ENCODE measurements at places on chromosomes 2 and 18.
A peak's percentile ranks its signal among the peaks of the same experiment; 100 is the strongest.

- no peaks in the 10 kb centered on the region for H3K36me3 ChIP-seq
- no peak overlapping the region for H3K4me3 ChIP-seq
- peaks cover 11% of the 10 kb centered on the region for H3K4me1 ChIP-seq
- no peak overlapping the region for H3K27ac ChIP-seq
- DNase-seq = no peak
Measured at GRCh38 chr2:60383401-60384143, 169.9 kb downstream of the BCL11A start.

DNA sequence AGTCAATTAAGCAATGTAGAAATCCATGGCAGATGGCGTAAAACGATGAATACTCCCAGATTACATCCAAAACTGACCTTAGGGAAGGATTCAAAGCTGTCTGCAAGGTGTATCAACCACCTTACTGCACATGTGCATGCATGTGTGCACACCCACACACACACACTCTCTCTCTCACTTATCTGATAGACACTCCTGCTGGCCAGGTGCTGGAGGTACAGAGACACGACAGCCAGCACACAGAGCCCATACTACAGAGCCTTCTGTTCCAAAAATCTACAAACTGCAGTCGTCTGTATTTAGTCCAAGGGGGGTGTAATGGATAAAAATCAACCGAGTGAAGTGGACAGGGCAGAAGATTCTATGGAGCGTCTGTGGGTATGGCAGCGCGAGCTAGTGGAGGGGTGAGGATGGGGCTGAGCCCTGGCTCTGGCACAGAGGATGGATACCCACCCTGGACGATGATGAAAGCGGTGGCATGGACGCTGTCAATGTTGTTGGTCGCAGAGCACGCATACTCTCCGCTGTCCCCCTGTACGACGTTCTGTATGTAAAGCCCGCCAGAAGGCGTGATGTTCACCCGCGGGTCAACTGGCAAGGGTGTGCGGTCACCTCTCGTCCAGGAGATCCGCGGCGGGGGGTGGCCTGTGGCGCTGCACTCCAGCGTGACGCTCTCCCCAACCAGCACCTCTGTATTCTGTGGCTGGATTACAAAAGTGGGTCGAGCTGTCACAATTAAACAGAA lies 78.4 kb downstream of the PXDN start:
- peaks cover 31% of the 10 kb centered on the region for H3K36me3 ChIP-seq
- peak; percentile 68 for DNase-seq
- no peaks in the 10 kb centered on the region for H3K4me1 ChIP-seq
- H3K4me3 ChIP-seq = no peak overlapping the region
- no peak overlapping the region for H3K27ac ChIP-seq
- H3K27me3 ChIP-seq = no peaks in the 10 kb centered on the region

DNA sequence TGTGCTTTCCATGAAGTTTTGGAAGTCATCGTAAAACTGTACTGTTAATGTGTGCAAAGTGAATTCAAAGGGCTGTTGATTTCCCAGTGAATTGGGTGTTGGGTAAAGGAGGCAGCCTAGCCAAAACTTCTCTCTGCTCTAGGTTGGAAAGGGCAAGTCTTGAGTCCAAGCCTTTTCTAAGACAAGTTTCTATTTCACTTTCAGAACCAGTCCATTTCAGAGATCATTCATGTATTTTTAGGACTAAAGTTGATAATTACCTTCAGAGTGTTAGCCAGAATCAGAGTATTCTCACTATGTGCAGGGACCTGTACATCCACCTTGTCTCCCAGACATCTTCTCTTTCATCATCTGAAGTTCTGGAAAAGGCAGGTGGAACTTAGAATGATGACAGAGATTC lies 636.1 kb upstream of the KLHL29 start:
- no peaks in the 10 kb centered on the region for H3K27me3 ChIP-seq
- H3K4me1 ChIP-seq = no peaks in the 10 kb centered on the region
- H3K4me3 ChIP-seq = no peak overlapping the region

DNA sequence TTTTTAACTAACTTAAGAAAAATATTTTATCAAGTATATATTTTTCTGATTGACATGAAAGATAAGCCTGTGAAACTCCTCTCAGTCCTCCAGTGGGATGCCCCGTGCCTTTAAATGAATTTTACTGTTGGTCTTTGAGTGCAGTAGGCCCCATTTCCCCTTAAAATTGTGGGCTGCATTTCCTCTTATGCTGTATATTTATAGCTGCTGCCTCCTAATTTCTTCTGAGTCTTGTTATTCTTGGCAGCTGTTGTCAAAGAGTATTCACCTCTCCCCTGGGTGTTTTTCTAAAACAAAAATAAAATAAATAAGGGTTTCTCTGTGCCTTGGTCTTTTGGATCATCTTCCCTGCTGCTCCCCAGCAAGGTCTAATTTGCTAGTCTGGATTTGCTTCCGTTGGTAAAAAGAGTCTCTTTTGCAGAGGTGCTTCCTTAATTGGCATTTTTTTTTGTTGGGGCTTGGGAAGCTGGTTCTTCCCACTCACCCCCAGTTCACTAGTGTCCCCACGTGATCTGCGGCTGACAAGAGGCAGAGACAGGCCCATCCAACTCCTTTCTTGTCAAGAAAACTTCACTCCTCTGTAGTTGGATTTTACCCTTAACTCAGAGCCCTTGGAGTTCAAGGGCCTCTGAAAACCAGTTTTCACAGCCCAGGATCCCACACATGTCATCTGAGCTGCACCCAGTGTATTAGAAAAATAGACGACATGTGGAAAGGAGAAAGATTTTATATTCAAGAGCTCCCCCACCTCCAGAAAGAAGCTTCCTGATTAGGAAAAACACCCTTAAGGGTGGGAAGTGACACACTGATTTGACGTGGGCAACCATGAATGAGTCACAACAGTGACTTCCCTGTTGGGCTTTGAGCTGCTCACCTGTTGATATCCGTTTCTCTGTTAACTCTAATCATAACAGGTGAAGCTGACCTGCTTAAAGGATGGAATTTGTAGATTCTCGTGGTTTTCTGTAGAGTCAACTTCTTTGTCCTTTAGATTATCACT lies 431.5 kb downstream of the DCDC2C start:
- H3K4me1 ChIP-seq = no peaks in the 10 kb centered on the region
- no peaks in the 10 kb centered on the region for H3K27me3 ChIP-seq
- H3K27ac ChIP-seq = no peak overlapping the region
- H3K4me3 ChIP-seq = no peak overlapping the region

DNA sequence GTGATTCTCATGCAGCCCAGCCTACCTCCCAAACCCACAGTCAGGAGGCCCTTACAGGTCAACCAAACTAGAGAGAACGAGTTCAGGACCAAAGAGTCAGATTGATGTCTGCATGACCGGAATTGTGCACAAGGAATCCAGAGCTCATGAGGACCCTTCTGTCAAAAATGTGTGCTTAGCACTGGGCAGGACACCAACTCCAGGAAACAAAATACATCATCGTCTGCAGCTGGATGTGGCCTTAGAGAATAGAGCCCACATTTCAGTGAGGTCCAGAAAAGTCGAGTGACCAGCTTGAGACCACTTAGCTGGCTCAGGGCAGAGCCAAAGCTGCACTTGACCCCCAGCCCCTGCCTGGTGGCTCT lies 3.2 kb downstream of the TNS1 start:
- peaks cover 74% of the 10 kb centered on the region for H3K4me1 ChIP-seq
- no peak overlapping the region for H3K4me3 ChIP-seq
- peak overlapping the region; percentile 36 for H3K27ac ChIP-seq
- H3K36me3 ChIP-seq = no peaks in the 10 kb centered on the region
- no peak for DNase-seq

GRCh38 chr2:169478745-169479256 lies 493 bp upstream of the BBS5 start:
- H3K36me3 ChIP-seq = peaks cover 15% of the 10 kb centered on the region
- DNase-seq = no peak
- peak overlapping the region; percentile 12 for H3K27ac ChIP-seq
- H3K4me3 ChIP-seq = peak overlapping the region; percentile 74
- H3K4me1 ChIP-seq = peaks cover 11% of the 10 kb centered on the region
- H3K27me3 ChIP-seq = no peaks in the 10 kb centered on the region

- H3K4me3 ChIP-seq = no peak overlapping the region
- no peak for DNase-seq
- no peaks in the 10 kb centered on the region for H3K4me1 ChIP-seq
- no peak overlapping the region for H3K27ac ChIP-seq
Measured at GRCh38 chr2:138652378-138652777, 127.8 kb downstream of the NXPH2 start.

DNA sequence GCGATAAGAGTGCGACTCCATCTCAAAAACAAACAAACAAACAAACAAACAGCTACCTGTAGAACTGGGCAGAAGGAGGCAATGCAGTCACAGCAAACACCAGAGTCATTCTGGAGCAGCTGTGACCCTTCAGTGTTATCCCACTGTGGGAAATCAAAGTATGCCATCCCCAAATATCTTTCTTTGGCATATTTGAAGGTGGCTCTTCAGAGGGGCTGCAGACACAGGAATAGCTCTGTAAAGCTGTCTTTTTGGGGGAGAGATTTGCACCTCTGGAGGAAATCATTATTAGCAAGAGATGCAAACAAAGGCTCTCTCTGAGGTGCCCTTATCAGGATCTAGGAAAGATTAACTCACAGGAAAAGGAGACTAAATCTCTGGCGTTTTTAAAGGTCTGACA lies 98.5 kb upstream of the XPO1 start:
- no peaks in the 10 kb centered on the region for H3K36me3 ChIP-seq
- H3K27me3 ChIP-seq = no peaks in the 10 kb centered on the region
- no peak overlapping the region for H3K27ac ChIP-seq
- H3K4me3 ChIP-seq = no peak overlapping the region
- H3K4me1 ChIP-seq = no peaks in the 10 kb centered on the region

All from suprapubic skin (tissue), 4 donors.